ENCODE measurements at places on chromosomes 1 and 21.

GRCh38 chr1:81470275-81470674 is 330.5 kb upstream of the ADGRL2 start:
- DNase-seq, result no peak

- peak; percentile 44 for DNase-seq
Measured at GRCh38 chr1:172613294-172613693, 45.6 kb upstream of the FASLG start.

- DNase-seq, result no peak
Measured at GRCh38 chr1:227883641-227884301, 64.0 kb downstream of the WNT9A start.

- DNase-seq, result no peak
Measured at GRCh38 chr1:165052431-165052830, 304.1 kb downstream of the LMX1A start.

- DNase-seq, result peak; percentile 6
Measured at GRCh38 chr1:61636814-61637213, 88.1 kb downstream of the TM2D1 start.

GRCh38 chr1:187306710-187307415 is 478.1 kb downstream of the PLA2G4A start:
- DNase-seq, result no peak

DNA sequence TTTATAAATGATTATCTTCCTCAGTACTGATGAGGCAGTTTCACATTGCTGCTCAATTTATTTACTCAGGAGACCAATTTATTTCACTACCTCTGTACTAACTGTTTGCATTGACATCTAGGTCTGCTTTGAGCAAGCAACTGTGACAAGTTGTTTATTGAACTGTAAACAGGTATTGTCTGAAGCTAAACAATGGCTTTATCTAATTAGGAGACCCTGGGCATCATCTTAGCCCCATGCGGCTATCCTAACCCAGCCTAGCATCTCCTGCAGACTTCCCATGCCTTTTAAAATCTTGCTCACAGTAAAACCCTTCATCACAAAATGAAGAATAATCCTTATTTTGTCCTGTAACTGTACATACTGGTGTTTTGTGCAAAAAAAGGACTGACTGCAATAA is 348.2 kb downstream of the RWDD3 start:
- no peak for DNase-seq

DNA sequence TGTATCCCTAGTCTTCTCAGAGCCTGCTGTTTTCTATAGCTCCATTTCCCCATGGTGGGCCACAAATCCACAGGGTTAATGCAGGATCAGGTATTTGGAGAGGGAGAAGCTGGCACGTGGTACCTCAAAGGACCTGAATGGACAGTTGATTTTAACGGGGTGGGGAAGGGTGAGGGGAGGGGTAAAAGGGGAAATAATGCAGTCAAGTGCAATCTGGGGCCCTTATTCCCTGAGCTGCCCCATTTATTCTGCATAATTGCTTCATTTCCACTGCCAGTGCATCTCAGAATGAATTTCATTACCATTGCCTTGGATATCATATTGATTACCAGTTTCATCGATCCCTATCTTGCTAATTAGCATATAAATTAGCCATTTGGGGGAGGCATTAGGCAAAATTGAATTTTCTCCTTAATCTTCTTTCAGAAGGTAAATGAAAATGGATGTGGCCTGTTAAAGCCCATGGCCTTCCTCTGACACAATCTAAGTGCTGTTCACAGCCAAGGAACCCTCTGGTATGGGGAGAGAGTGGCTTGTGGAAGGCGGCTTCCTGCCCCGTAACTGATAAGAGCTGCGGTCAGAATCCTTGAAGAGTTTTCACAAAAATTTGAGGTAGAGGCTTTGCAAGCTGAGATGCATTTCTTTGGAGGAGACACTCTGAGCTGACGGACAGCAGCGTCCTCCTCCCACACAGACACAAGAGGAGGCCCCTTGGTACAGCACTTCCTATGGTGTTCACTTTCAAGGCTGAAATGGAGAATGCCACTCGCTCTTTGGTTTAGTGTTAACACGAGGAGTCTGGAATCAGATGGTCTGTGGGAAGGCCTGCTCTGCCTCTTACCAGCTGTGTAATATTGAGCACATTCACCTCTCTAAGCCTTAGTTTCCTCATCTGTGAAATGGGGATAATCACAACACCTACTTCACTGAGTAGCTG is 34.4 kb downstream of the PHC2 start:
- no peak for DNase-seq

GRCh38 chr1:213194383-213194782 is 143.3 kb downstream of the RPS6KC1 start:
- no peak for DNase-seq

DNA sequence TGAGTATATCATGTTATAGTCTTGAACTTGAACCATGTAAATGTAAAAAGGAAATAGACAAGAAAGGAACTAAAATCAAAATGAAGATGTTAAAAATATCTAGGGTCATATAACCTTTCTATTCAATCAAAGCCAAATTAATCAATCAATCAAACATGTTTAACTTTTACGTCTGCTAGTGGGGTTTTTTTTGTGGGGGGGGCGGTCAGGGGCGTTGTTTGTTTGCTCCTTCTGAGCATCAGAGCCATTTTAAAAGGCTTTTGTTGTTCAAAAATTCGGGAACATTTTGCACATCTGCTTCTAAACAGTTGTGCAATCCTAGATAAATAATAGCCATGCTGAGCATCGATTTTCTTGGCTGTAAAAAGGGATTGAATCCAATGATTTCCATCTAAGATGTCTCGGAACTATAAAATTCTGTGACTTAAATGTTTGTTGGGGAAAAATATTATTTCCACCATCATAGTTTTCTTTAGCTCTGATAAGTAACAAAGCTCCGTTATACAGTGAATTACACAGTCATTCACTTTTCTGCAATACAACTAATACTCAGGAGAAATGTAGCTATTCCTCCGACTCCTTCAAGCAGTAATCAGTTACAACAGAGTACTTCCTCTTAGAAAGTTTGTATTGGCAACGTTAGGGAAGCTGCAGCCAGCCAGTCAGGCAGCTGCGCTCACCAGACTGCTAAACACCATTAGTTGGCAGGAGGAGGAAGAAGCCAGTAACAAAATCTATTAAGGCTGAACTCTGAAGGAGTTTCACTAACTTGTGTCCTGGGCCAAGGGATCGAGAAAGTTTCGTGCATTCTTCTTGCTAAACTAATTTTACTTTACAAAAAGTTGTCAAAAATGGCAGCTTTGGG is 2.2 kb downstream of the SPATA6 start:
- peak; percentile 35 for DNase-seq

DNA sequence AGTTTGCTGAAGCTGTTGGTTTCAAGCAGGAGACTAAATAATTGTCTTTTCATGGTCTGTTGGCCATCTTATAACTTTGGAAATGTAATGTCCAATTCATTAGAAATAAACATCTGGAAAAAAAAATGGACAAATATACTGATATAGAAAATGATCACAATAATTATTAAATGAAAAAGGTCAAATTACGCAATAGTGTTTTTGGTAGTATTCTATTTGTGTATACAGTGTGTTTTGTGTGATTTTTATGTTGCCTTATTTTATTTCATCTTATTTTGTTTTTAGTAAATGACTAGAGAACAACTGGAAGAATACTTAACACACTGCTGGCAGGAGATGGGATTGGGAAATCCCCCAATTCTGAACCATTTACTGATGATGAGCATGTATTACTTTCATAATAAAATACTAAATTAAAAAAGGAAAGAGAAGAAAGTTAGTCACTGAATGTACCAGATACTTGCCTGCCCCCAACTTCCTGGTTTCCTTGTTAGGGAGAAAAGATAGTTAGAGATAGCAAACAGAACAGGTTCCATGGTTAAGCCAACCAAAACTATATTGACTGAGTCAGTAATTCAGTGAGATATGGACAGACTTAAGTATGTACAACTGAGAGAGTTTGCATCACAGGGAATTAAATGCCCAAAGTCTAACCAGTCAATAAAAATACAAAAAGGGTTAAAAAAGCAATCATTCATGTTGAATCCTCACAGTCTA is 24.0 kb upstream of the SAMD13 start:
- DNase-seq, result no peak

DNA sequence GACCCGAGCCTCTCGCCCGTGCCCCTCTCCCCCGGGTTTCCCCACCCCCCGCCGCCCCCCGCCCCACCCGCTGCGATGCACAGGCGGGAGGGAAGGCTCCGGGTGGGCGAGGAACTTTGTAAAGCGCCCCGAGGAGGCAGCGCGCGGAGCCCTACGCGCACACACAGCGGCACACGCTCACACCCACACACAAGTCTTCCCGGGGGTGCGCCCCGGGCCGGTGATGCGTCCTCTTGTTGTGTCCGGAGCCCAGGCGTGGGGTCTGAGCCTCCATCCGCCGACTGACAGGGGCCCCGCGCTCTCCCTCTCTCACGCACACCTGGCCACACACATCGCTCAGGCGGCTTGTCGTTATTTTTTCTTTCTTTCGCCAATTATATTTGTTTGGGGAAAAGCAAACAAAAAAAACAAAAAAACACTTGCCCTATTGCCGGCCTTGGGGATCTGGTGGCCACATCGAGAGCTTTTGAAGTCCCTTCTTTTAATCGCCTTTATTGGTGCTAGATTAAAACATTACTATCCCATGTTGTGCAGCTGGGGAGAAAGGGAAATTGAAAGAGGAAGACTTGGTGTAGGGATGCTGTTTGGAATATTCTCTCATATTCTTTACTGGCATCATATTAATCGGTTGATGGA is 770 bp downstream of the NTNG1 start:
- peak; percentile 49 for DNase-seq

DNA sequence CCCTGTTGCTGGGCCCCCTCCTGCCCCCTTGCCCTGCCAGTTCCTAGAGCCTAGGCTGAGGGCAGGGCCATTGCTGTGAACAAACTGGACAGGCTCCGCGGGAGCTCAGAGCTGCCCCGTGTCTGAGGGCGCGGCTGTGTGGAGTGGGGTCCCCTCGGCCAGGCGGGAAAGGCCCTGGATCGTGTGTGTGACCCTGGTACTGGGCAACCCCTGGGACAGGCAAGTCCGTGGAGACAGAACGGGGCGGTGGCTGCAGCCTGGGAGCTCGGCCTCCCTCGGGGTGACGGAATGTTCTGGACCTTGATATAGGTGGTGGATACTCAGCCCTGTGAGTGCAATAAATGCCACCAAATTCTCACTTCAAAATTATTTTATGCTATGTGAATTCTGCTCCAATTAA is 27.7 kb upstream of the C1orf159 start:
- DNase-seq, result no peak

DNA sequence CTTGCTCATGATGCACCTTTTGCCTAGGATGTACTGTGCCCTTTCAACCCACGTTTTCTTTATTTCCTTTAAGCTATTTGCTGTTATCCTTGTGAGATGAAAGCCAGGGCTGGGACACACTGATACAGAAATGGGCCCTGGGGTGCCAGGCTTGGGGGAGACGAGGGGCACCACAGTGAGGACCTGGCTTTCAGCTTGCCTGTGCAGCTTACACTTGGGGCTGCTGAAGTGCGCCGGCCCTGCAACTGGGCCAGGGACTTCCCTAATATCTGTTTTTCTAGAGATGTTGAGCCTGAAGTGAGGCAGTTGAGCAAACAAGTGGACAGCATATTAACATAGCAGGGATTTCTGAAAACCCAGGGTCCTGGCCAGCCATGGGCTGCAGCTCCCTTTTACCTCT is 42.5 kb upstream of the SLC19A1 start:
- no peak for DNase-seq

GRCh38 chr1:176602388-176603004 is 139.5 kb downstream of the PAPPA2 start:
- no peak for DNase-seq

DNA sequence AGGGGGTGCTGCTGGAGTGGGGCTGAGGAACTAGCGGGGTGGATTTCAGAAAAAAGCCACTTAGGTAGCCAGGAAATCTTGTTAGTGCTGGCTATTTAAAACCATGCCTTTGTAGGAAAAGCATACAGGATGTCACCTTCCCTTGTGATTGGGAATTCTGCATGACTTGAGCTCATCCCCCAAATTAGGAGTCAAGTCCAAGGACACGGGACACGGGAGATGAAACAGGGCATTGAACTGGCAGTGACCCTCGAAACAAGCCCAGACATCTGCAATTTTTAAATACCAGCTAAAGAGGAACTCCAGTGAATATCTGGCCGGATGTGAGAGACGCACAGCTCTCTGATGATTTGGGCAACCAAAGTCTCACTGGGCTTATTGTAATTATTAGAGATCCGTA is 32.8 kb downstream of the C2CD2 start:
- no peak for DNase-seq
